Upper lobe of right lung (tissue), 1 donor: ENCODE measurements at places on chromosomes 6 and 20. TPM values are rescaled to one million over a fixed set of nuclear protein-coding genes. Genes with fewer than 3 reads are reported as not detected.

ANGPT4 gene
- total RNA-seq, result 0.81 TPM

DNA sequence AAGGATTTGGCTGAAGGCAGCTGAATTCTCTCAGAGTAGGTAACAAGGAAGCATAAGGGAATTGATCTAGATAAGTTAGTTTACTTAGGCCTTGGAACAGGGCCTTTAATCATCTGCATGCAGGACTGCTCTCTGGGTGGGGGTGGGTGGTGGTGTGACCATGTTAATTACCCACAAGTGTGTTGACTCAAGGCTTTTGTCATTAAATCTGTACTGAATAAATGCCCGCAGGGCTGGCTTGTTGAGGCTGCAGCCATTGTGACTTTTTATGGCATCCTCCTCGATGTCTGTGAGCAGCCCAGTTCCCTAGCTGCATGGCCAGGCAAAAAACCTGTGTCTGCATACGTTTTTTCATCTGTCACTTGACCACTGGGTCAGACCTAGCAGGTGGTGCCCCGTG, 63.5 kb upstream of the ASCC3 start:
- no peak for DNase-seq
- H3K4me1 ChIP-seq, result no peaks in the 10 kb centered on the region
- H3K4me3 ChIP-seq, result no peak overlapping the region
- H3K27ac ChIP-seq, result no peak overlapping the region
- H3K27me3 ChIP-seq, result no peaks in the 10 kb centered on the region
- no peaks in the 10 kb centered on the region for H3K36me3 ChIP-seq

PAK5 gene
- total RNA-seq, result 0.35 TPM

GRCh38 chr6:122751326-122751725, 28.2 kb upstream of the FABP7 start:
- H3K27me3 ChIP-seq, result no peaks in the 10 kb centered on the region
- no peaks in the 10 kb centered on the region for H3K36me3 ChIP-seq
- no peak overlapping the region for H3K27ac ChIP-seq
- H3K4me3 ChIP-seq, result no peak overlapping the region
- no peak for DNase-seq
- H3K4me1 ChIP-seq, result peaks cover 5% of the 10 kb centered on the region

FAM162B gene
- total RNA-seq, result 13.2 TPM

DNA sequence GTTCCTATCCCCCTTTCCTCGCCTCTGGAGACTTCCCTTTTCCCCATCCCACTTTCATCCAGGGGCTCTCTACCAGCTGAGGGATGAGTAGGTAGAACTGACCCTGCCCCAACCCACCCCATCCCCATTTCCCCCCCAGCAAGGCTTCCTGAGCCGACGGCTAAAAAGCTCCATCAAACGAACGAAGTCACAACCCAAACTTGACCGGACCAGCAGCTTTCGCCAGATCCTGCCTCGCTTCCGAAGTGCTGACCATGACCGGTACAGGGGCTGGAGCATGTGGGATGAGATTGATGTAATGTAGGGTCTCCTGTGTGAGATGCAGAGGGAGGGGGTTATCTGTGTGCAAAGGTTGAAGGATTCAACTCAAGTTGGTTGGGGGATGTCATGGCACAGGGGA, 12.7 kb downstream of the SYNGAP1 start:
- no peaks in the 10 kb centered on the region for H3K27me3 ChIP-seq
- no peak for DNase-seq
- peaks cover 22% of the 10 kb centered on the region for H3K36me3 ChIP-seq
- H3K4me1 ChIP-seq, result peaks cover 35% of the 10 kb centered on the region

GRCh38 chr6:122616877-122617276, 6.7 kb downstream of the PKIB start:
- no peak overlapping the region for H3K4me3 ChIP-seq
- H3K27ac ChIP-seq, result no peak overlapping the region
- peaks cover 19% of the 10 kb centered on the region for H3K27me3 ChIP-seq
- no peaks in the 10 kb centered on the region for H3K36me3 ChIP-seq

- no peak overlapping the region for H3K27ac ChIP-seq
- DNase-seq, result no peak
- peaks cover 45% of the 10 kb centered on the region for H3K36me3 ChIP-seq
- H3K4me3 ChIP-seq, result no peak overlapping the region
- H3K4me1 ChIP-seq, result no peaks in the 10 kb centered on the region
Observed at GRCh38 chr6:144757299-144757698, 472.2 kb downstream of the UTRN start.

DNA sequence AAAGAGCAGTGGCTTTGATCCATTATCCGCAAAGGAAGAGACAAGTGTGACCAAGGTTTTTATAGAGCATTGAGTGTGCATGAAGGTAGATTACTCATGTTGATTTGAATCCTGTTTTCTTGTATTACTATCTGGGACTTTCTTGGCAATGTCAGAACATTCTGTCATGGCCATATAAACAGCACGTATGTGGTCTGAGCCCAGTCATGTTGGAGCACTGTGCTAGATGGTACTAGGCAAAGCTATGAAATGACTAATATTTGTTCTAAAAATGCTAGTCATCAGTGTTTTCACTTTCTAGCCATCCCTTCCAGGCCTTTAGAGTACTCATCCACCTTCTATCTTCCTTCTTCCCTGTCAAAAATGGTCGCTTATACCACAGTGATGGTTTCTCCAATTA, 278.6 kb upstream of the FLRT3 start:
- H3K4me3 ChIP-seq, result no peak overlapping the region
- no peaks in the 10 kb centered on the region for H3K4me1 ChIP-seq
- no peak overlapping the region for H3K27ac ChIP-seq
- no peaks in the 10 kb centered on the region for H3K27me3 ChIP-seq

GRCh38 chr20:47993035-47993755, 207.9 kb upstream of the SULF2 start:
- no peak overlapping the region for H3K27ac ChIP-seq
- no peaks in the 10 kb centered on the region for H3K36me3 ChIP-seq
- no peaks in the 10 kb centered on the region for H3K4me1 ChIP-seq

GRCh38 chr6:79127660-79128059, 49.6 kb upstream of the PHIP start:
- no peak overlapping the region for H3K27ac ChIP-seq
- no peaks in the 10 kb centered on the region for H3K4me1 ChIP-seq
- no peaks in the 10 kb centered on the region for H3K36me3 ChIP-seq
- H3K27me3 ChIP-seq, result no peaks in the 10 kb centered on the region

- no peaks in the 10 kb centered on the region for H3K36me3 ChIP-seq
- H3K27me3 ChIP-seq, result no peaks in the 10 kb centered on the region
- H3K27ac ChIP-seq, result no peak overlapping the region
- DNase-seq, result no peak
Observed at GRCh38 chr6:161684731-161685475, 411.0 kb upstream of the AGPAT4 start.

DNA sequence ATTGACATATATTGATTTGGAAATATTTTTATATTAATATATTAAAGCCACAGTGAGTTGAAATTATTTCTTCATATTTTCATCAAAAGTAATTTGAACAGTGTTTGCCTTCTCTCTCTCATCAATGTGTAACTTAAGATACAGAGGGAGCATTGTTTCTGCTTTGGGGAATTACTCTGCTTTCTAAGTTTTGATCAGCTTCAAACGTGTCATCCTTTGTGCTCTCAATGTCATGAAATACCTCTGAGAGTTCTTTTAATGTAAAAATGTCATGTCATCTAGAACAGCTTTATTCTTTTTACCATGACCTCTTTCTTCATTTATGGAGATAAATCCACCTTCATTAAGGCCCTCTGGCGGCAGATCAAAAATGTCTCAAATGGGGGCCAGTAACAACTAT, 259.4 kb upstream of the STXBP5 start:
- H3K36me3 ChIP-seq, result no peaks in the 10 kb centered on the region
- no peaks in the 10 kb centered on the region for H3K4me1 ChIP-seq
- H3K27ac ChIP-seq, result no peak overlapping the region
- H3K4me3 ChIP-seq, result no peak overlapping the region
- no peak for DNase-seq
- no peaks in the 10 kb centered on the region for H3K27me3 ChIP-seq

DNA sequence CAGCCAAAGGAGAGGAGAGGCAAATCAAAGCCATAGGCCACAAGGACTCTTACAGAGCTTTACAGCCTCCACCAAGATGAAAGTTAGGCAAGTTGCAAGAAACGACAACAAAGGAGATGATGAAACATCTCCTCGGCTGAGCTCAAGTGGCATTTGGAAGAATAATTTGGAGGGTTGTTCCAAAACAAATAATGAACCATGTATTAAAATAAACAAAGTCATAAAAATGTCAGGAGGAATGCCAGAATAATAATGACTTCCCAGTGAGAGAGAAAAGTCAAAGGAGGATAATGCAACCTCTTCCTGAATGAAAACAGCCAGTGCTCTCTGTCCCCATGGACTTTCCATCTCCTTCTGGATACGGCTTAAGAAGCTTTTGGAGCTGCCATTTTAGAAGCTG, 371.4 kb upstream of the ID4 start:
- H3K4me3 ChIP-seq, result no peak overlapping the region
- no peaks in the 10 kb centered on the region for H3K36me3 ChIP-seq
- H3K4me1 ChIP-seq, result peaks cover 9% of the 10 kb centered on the region
- H3K27ac ChIP-seq, result peak overlapping the region; percentile 55
- no peaks in the 10 kb centered on the region for H3K27me3 ChIP-seq

GRCh38 chr6:34746104-34746846, 11.0 kb upstream of the SNRPC start:
- no peaks in the 10 kb centered on the region for H3K27me3 ChIP-seq
- no peaks in the 10 kb centered on the region for H3K36me3 ChIP-seq
- no peak overlapping the region for H3K4me3 ChIP-seq
- no peaks in the 10 kb centered on the region for H3K4me1 ChIP-seq
- no peak for DNase-seq

NCOA7 gene
- 80.8 TPM for total RNA-seq

MRPS26 gene
- 32.0 TPM for total RNA-seq

DNA sequence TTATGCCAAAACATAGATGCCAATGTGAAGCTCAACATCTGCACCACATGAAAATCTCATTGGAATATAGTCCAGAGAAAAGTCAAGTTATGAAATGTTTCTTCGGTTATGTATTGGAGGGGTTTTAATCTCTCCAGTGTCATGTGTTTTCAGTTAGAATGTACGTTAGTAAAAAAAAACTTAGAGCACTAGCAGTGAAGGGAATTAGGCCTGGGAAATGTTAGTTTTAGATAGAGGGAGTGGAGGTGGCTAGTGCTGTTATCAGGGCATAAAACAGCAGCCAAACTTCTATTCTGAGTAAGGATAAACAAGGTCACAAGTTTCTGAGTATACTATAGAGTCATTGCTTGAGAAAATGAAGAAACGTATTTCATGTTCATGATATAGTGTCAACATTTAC, 42.9 kb downstream of the HDGFL1 start:
- H3K27me3 ChIP-seq, result no peaks in the 10 kb centered on the region
- DNase-seq, result no peak
- H3K4me3 ChIP-seq, result no peak overlapping the region
- no peaks in the 10 kb centered on the region for H3K36me3 ChIP-seq
- H3K27ac ChIP-seq, result peak overlapping the region; percentile 36
- H3K4me1 ChIP-seq, result peaks cover 6% of the 10 kb centered on the region

GRCh38 chr6:44008821-44009370, 118.4 kb downstream of the MRPL14 start:
- no peak overlapping the region for H3K27ac ChIP-seq
- no peaks in the 10 kb centered on the region for H3K36me3 ChIP-seq
- no peaks in the 10 kb centered on the region for H3K4me1 ChIP-seq
- peaks cover 14% of the 10 kb centered on the region for H3K27me3 ChIP-seq
- H3K4me3 ChIP-seq, result no peak overlapping the region

TSBP1 gene
- total RNA-seq, result not detected

DNA sequence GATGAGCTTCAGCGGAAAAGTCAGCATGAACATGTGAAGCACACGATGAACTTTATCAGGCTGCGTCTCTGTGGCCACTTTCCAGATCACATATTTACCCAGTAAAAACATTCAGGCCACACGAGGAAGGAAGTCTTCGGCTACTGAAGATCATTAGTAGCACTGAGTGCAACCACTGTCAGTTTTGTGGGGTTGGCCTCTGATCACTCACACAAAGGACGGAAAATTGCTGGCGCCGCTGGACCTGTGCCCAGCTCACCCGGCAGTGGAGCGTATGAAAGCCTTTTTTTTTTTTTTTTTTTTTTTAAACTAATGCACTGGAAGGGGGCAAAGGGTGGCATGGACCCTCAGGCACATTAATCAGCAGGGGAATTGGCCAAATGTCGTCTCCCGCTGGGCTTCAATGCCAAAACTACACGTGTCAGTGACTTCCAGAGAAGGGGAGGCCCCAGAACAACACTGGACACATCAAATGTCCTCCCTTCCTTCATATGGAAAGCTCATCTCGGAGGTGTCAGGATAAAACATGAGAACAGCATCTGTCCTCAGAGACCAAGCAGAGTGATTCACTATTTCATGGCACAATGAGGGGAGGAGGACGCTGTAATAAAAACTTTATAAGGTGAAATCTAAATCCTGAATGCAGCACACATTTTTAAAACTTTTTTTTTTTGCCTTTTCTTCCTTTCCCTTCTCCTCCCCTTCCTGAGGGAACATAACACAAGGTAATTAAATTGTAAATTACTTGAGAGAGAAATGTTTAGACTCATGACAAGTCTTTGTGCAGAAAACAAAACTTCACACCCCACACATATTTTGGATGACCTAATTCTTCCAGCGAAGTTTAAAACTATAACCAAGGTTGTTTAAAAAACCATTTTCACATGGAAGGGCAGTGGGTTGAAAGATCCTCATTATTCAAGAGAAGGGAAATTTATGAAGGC, 223.4 kb downstream of the FOXC1 start:
- H3K27me3 ChIP-seq, result no peaks in the 10 kb centered on the region
- H3K4me1 ChIP-seq, result peaks cover 11% of the 10 kb centered on the region
- no peaks in the 10 kb centered on the region for H3K36me3 ChIP-seq
- H3K27ac ChIP-seq, result no peak overlapping the region
- peak overlapping the region; percentile 12 for H3K4me3 ChIP-seq
- no peak for DNase-seq

CCN6 gene
- not detected for total RNA-seq

DNA sequence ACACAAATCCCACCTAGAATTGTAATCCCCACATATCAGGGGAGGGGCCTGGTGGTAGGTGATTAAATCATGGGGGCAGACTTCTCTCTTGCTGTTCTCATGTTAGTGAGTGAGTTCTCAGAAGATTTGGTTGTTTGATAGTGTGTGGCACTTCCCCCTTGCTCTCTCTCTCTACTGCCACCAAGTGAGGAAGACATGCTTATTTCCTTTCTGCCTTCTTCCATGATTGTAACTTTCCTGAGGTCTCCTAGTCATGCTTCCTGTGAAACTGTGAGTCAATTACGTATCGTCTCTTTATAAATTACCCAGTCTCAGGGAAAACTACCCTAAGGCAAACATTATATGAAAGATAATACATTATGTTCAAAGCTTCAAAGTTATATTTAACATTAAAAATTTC, 1297.5 kb upstream of the CITED2 start:
- H3K27me3 ChIP-seq, result no peaks in the 10 kb centered on the region
- H3K4me1 ChIP-seq, result no peaks in the 10 kb centered on the region
- H3K36me3 ChIP-seq, result no peaks in the 10 kb centered on the region
- H3K4me3 ChIP-seq, result no peak overlapping the region

PKIB gene
- 2.1 TPM for total RNA-seq

GRCh38 chr20:17625246-17626051, 55.6 kb downstream of the DSTN start:
- no peaks in the 10 kb centered on the region for H3K27me3 ChIP-seq
- H3K27ac ChIP-seq, result no peak overlapping the region
- H3K4me1 ChIP-seq, result no peaks in the 10 kb centered on the region
- peaks cover 97% of the 10 kb centered on the region for H3K36me3 ChIP-seq
